Lung microvascular endothelial cell (primary cell): ENCODE measurements at places on chromosomes 6 and 20. TPM values are rescaled to one million over a fixed set of nuclear protein-coding genes. Genes with fewer than 3 reads are reported as not detected.

DNA sequence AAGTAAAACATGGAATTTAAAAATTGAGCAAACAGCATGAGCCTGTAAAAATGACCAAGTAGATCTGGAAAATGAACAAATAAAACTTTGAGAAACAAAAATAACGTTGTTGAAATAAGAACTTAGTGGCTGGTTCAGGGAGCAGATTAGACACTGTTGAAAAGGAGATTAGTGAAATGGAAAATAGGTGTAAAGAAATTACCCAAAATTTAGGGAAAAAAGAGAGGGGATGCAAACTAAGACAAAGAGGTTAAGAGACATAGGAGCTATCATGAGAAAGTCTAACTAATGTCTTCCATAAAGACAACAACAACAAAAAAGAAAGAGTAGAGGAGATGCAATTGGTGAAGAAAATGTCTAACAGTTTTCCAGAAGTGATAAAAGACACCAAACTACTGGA lies 29.0 kb downstream of the APCDD1L start:
- no peak for DNase-seq

- peak; percentile 79 for DNase-seq
Measured at GRCh38 chr6:38671885-38672467, 31.0 kb downstream of the GLO1 start.

Gene MICA
- 15.3 and 31.4 TPM in 2 replicates for total RNA-seq

- DNase-seq, result no peak
Measured at GRCh38 chr20:21395666-21396598, 1.4 kb downstream of the NKX2-4 start.

DNA sequence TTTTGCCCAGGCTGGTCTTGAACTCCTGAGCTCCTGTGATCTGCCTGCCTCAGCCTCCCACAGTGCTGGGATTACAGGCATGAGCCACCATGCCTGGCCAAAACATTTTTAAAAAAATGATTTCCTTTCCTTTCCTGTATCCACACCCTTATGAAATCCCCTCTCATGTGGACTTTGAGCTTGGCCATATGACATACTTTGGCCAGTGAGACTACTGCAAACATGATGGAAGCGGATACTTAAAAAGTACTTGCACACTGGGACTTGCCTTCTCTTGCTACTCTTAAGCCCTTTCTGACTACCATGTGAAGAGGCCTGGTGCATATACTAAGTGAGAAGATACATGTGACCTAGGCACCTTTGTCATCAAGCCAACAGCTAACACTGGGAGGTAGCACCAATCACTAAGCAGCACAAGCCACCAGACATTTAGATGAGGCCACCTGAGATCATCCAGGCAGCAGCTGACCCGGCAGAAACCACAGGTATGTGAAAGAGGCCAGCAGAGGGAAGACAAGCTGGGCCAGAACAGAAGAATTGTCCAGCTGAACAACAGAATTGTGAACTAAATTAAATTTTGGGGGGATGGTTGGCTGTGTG lies 78.5 kb upstream of the HDAC2 start:
- DNase-seq, result no peak

Gene BANF2
- total RNA-seq, result not detected in 2 replicates

GRCh38 chr6:163356743-163357142 lies 57.8 kb upstream of the QKI start:
- no peak for DNase-seq

DNA sequence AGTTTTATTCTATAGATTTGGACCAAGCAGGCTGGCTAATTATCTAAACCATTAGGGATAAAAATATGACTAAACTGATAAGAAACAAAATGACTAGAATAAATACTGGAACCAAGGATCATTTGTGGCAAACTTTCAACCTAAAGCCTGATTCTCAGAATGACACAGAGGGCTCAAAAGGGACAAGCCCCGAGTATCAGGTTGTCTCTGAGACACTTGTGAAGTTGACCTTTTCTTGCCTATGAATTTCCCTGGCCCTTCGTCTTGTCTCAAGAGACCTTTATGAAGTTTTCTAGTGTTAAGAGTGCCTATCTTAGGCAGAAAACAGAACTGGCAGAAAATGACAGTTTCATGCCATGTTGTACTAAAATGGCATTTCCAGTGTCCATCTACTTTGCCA lies 68.3 kb downstream of the IMPG1 start:
- DNase-seq, result no peak

- no peak for DNase-seq
Measured at GRCh38 chr20:32622585-32623468, 37.7 kb upstream of the NOL4L start.

DNA sequence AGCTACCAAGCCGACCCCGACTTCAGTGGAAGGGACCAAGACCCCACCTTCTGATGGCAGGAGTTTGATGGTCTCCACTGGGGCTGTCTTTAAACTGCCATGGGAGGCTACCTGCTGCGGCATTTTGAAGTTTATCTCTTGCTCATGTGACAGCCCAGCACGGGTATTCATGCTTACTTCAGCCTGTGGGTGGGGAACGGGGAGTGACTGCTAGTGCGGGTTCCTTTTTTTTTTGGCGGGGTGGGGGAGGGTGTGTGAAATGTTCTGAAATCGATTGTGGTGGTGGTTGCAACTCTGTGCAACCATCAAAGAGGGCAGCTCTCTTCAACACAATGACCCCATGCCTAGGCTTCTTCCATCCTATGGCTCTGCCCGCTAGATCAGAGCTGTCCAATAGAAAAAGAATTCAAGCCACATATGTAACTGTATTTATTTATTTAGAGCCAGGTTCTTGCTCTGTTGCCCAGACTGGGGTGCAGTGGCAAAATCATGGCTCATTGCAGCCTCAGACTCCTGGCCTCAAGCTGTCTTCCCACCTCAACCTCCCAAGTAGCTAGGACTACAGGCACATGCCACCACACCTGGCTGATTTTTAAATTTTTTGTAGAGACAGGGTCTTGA lies 53.7 kb downstream of the PPP1R16B start:
- no peak for DNase-seq

Gene DXO
- 5.9 and 10.1 TPM in 2 replicates for total RNA-seq

Gene PTCHD4
- 5.0 and 12.4 TPM in 2 replicates for total RNA-seq

Gene ERVFRD-1
- under 0.01 TPM in 1 of 2 replicates, not detected in the other for total RNA-seq

Gene OR2H2
- not detected in 2 replicates for total RNA-seq

- DNase-seq, result peak; percentile 43
Measured at GRCh38 chr6:6730831-6731230, 142.3 kb downstream of the LY86 start.

Gene RAB22A
- 8.3 and 10.9 TPM in 2 replicates for total RNA-seq

DNA sequence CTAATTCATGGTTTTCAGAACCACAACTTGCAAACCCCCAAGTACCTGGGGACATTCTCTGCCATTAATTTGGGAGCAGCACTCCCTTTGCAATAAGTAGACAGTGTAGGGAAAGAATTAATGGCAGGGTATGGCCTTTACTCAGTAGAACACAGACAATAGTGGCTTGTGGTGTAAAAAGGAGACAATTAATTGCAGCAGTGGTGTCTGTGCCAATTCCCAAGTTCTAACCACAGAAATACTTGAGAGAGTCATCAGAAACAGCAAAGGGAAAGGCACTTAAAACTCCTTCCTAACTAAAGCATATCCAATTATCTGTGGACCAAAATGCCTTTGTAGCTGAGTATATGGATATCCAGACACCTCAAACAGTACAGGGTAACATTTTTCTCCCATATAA lies 257.6 kb upstream of the POU3F2 start:
- DNase-seq, result no peak

DNA sequence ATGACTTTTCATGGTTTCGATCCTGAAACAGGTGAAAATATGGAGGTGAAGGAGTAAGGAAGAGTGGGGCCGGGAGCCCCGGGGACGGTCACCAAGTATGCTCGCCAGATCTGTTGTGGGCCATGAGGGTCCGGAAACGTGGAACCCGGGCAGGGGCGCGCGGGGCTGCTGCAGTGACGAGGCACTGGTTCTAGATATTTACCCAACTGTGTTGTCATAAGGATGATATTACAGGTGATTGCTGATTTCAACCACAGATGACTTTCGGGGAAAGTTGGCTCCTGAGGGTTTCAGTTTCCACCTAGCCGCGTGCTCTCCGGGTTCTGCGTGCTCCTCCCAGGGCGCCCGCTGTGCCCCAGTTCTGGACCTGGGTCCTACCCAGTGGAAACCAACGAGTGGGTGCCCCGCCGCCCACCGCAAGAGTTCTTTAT lies 12.2 kb downstream of the RAET1G start:
- DNase-seq, result no peak
